ENCODE measurements at places on chromosomes 4 and X. TPM values are rescaled to one million over a fixed set of nuclear protein-coding genes. Genes with fewer than 3 reads are reported as not detected.

DNA sequence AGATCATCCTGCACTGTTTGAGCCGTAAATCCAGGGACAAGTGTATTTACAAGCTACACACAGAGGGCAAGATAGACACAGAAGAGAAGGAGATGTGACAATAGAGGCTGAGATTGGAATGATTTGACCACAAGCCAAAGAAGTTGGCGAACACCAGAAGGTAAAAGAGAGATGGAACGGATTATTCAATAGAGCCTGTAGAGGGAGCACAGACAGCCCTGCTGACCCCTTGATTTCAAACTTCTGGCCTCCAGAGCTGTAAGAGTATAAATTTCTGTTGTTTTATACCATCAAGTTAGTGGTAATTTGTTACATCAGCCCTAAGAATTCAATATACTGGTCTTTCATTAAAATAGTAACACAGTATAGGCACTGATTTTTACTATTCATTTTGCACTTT, 447.8 kb downstream of the FAT4 start:
- no peaks in the 10 kb centered on the region for H3K36me3 ChIP-seq
- H3K27ac ChIP-seq, result no peak overlapping the region
- no peak overlapping the region for H3K4me3 ChIP-seq
- H3K4me1 ChIP-seq, result no peaks in the 10 kb centered on the region

DNA sequence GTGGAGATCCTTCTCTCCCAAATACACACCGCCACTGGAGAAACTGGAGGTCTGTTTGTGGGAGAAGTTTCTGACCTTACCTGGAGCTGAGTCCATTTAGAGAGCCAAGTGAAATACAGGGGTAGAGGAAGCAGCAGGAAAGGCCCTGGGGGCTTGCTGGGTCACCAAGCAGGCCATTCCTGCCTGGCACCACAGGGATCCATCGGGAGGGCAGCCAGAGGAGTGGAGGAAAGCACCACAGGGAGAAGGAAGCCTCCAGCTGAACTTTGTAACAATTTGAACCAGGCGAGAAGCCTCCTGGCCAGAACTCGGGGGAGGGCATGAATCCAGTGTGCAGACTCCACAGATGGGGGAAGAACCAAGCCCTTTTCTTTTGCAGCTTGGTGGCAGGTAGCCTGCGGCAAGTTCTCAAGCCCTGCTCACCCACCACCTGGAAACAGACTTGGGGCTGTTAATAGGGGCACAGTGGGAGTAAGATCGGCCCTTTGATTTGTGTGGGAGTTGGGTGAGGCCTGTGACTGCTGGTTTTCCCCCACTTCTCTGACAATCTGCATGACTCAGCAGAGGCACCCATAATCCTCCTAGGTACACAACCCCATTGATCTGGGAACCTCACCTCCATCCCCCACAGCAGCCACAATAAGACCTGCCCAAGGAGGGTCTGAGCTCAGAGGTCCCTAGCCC, 94.6 kb downstream of the IRS4 start:
- no peaks in the 10 kb centered on the region for H3K4me1 ChIP-seq
- H3K36me3 ChIP-seq, result peaks cover 3% of the 10 kb centered on the region
- H3K27me3 ChIP-seq, result no peaks in the 10 kb centered on the region
- DNase-seq, result no peak
- H3K27ac ChIP-seq, result no peak overlapping the region
- H3K4me3 ChIP-seq, result no peak overlapping the region

GRCh38 chrX:21632027-21632426, 26.1 kb downstream of the KLHL34 start:
- no peaks in the 10 kb centered on the region for H3K27me3 ChIP-seq
- DNase-seq, result no peak
- H3K4me1 ChIP-seq, result no peaks in the 10 kb centered on the region

GRCh38 chr4:150855981-150856510, 159.0 kb downstream of the LRBA start:
- H3K27me3 ChIP-seq, result no peaks in the 10 kb centered on the region
- no peak overlapping the region for H3K4me3 ChIP-seq
- H3K36me3 ChIP-seq, result no peaks in the 10 kb centered on the region
- no peaks in the 10 kb centered on the region for H3K4me1 ChIP-seq
- no peak for DNase-seq

DNA sequence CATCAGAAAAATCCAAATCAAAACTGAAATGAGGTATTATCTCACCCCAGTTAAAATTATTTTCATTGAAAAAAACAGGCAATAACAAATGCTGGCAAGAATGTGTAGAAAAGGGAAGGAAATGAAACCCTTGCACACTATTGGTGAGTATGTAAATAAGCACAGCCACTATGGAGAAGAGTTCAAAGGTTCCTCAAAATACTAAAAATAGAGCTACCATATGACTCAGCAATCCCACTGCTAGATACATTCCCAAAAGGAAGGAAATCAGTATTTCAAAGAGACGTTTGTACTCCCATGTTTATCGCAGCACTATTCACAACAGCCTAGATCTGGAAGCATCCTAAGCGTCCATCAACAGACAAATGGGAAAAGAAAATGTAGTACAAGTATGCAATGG, 932.4 kb downstream of the PCDH18 start:
- H3K36me3 ChIP-seq, result no peaks in the 10 kb centered on the region
- no peaks in the 10 kb centered on the region for H3K4me1 ChIP-seq
- H3K27me3 ChIP-seq, result no peaks in the 10 kb centered on the region
- no peak for DNase-seq
- H3K4me3 ChIP-seq, result no peak overlapping the region
- no peak overlapping the region for H3K27ac ChIP-seq

- no peak overlapping the region for H3K4me3 ChIP-seq
- H3K27ac ChIP-seq, result no peak overlapping the region
- DNase-seq, result no peak
These were observed 126.4 kb downstream of the PJA1 start for GRCh38 chrX:69038816-69039215.

L1CAM gene
- total RNA-seq, result 0.83 TPM

FAM184B gene
- 0.09 TPM for total RNA-seq

TKTL1 gene
- total RNA-seq, result 0.18 TPM

CSTF2 gene
- total RNA-seq, result 12.3 TPM

HTN1 gene
- not detected for total RNA-seq

Data from lung (tissue), 17 donors.